ENCODE measurements at places on chromosomes 6 and 20.
A peak's percentile ranks its signal among the peaks of the same experiment; 100 is the strongest.

DNA sequence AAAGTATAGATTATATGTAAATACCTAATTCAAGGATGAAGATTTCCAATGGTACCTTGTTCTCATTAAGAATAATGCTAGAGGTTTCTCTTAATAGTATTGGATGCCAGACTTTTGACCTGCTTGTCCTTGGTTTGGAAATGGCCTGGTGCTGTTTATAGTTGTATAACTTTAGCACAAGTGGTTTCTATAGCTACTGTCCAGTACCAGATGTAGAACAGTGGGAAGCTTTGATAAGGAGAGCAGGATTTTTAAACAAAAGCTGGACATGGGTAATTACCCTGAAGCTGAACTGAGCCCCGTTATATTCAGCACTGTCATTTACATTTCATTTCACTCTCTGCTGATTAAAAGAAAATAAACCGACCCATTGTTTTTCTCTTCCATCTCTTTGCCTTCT is 43.7 kb downstream of the TRMT11 start:
- no peak for DNase-seq

GRCh38 chr20:34965051-34965450 is 9.4 kb downstream of the MYH7B start:
- no peak for DNase-seq

DNA sequence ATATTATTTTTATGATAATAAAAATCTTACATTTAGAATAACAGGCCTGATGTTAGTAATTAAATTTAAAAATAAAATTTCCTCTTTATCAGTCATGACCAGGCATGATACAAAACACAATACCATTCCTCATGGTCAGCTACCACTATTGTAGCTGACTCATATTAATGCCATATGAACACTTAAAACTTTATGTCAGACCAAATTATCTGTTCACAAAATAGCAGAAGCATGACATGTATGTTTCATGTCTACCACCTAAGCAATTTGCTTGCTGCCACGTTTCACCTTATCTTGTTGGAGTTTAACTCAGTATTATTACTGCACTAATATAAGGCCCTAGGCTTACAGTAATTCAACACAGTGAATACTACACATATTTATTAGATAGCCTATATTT is 65.7 kb downstream of the HTR1B start:
- DNase-seq, result no peak

DNA sequence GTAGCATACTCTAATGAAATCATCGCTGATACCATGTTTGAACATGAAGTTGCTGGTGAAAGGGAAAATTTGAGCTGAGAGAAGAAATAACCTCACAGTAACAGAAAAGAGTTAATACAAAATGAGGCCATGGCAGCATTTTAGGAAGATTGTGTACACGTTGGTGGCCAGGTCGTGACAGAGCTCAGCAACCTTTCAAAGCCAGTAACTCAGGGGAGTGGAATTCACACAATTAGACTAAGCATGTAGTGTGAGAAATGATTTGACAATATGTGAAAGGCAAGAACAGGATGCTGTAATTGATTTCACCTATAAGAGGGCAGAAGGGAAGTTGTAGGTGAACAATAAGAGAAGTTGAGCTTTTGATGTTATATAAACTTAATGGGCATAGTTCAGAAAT is 246.3 kb downstream of the OGFRL1 start:
- DNase-seq, result no peak

DNA sequence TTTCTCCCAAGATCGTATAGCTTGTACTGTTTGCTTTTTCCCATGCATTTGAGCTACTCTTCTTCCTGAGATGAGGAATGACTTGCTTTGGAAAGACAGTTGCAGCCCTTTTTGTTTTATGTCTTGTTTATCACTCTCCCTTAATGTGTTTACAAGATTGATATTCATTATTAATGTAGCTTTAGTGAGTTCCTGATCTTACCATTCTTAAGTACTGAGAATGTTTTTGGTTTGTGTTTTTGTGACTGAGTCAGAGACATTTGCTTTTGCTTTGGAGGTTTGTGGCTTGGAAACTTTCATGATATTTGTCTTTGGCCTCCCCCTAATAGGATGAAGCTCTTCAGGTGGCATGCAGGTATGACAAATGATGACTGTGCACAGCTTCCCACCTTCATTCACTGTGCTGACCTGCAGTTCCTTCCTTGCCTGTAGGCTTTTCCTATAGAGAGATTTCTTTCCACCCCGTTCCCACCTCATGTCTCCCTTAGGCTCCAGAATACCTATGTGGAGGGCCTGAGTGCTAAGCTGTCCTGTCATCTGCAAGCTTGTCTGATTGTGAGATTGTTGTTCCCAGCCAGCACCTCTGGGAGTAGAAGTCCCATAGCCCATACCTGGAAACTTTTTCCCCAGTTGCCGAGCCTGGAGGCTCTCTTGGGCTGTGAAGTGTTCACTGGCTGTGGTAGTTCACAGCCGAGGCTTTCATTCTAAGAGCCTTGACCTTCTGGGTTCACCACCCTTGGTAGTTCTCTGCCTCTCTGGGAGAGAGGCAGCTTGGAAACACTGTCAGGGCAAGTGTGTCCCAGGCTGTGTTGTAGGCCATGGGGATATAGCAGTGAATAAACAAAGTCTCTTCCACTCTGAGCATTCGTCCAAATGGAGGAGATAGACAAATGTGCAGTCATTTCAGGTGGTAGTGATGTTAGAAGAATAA is 27.1 kb downstream of the CDS2 start:
- DNase-seq, result no peak

DNA sequence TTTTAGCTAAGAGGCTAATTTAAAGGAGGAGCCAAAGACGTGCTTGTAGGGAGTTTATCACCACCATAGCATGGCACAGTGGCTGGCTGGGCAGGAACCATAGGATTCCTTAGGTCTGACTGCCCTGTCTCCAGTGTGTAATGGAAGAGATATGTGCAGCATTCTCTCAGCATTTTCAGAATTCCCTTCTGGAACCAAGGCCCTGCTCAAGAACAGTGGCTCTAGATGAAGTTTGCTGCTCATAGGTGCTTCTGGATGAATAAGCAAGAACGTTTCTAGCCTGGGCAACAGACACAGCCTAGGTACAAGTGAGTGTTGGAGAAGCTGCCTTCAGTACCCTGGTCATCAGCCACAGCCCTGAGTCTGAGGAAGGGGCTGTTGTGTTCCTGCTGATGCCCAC is 69.1 kb downstream of the LCA5 start:
- DNase-seq, result no peak

- no peak for DNase-seq
These were observed 183.9 kb downstream of the SYNDIG1 start for GRCh38 chr20:24653306-24653705.

- DNase-seq, result peak; percentile 24
These were observed 146.4 kb downstream of the AKAP7 start for GRCh38 chr6:131281471-131282270.

- no peak for DNase-seq
These were observed 129.9 kb downstream of the HFE start for GRCh38 chr6:26216886-26217713.

DNA sequence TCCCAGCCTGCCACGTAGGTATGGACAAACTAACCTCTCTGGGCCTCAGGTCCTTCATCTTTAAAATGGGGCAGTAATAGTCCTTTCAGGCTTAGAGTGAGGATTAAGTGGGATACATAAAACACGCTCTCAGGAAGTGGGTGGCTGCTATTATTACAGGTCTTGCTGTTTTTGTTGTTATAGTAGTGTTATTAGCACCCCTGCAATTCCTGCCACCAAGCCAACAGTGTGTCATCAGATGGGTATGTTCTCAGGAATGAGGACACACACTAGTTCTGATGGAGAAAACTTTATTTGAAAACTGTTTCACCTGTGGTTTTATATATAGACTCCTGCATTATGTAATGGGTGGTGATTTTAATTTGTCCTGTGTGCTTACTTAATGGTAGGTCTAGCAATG is 131.7 kb downstream of the LRRC1 start:
- DNase-seq, result no peak

GRCh38 chr6:31805939-31806469 is 762 bp downstream of the LSM2 start:
- no peak for DNase-seq

DNA sequence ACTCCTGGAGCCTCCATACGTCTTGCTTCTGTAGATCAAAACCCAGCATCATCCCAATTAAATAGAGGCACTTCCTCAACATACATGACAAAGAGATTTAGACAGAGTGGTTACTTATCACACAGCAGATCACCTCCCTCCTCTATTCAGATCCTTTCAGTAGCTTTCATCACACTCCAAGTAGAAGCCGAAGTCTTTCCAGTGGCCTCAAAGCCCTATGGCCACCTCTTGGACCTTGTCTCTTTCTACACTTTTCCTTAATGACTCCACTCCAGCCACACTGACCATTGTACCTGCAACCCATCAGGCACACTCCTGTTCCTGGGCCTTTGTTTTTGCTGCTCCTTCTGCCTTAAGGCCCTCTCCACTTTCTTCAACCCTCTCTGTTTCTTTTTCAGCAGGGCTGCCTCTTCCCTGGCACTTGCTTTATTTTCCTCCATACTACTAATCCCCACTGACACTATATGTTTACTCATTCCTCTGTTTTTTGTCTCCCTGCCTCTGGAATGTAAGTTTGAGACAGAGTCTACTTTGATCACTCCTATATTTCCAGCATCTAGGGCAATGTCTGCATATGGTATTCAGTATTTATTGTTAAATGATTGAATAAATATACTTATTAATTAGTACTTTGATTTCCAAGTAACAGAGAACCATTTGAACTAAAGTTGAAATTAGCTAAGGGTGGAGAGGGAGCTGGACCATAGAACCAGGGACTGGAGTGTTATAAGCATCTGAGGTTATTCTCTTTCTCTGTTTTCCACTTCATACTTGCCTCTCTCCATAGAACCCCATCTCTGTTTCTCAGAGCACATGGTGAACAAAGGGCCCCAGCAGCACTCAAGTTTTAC is 43.4 kb upstream of the TRAM2 start:
- DNase-seq, result no peak

- no peak for DNase-seq
These were observed 98.1 kb downstream of the HIVEP2 start for GRCh38 chr6:142846883-142847287.

- DNase-seq, result no peak
These were observed 2.0 kb downstream of the FOXQ1 start for GRCh38 chr6:1313767-1314503.

DNA sequence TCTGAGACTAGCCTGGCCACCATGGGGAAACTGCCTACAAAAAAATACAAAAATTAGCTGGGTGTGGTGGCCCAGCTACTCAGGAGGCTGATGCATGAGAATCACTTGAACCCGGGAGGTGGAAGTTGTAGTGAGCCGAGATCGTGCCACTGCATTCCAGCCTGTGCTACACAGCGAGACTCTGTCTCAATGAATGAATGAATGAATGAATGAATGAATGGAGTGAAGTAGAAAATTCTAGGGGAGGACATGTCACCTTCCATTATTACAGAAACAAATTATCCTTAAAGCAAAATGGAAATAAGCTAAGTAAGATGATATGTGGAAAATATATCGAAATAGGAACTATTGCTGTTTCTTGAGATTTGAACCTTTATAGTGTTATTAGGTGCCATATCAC is 2.9 kb upstream of the PNISR start:
- DNase-seq, result no peak

DNA sequence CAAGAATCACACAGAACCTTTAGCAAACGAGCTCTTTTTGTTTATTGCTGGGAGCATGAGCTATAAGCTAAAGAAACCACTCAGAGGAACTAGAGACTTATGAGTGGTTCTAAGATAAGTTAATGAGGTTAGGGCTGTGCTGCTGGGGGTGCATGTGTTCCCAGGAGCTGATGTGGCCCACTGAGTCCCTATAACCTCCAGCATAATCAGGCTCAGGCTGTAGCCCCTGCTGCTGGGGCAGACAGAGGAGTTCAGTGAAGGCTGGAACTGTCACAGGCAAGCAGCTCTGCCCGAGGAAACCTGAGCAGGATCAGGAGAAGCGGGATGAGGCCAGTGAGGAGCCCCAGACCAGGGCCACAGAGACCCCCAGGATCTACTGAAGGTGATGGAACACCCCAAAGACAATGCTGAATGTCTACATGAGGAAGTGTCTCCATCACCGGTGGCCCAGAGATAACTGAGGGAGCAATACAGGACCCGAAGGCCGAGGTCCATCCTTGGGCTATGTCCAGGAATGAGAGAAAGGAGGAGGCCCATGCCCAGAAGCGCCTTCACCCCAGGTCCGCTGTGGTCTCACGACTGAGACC is 17.3 kb downstream of the TUBB2B start:
- no peak for DNase-seq

DNA sequence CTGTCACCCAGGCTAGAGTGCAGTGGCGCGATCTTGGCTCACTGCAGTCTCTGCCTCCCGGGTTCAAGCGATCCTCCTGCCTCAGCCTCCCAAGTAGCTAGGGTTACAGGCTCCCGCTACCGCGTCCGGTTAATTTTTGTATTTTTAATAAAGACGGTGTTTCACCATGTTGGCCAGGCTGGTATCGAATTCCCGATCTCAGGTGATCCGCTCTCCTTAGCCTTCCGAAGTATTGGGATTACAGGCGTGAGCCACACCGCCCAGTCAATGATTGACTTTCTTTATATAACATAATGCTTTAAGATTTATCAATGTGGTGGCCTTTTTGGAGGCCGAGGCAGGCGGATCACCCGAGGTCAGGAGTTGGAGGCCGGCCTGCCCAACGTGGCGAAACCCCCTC is 7.8 kb upstream of the ABT1 start:
- no peak for DNase-seq

DNA sequence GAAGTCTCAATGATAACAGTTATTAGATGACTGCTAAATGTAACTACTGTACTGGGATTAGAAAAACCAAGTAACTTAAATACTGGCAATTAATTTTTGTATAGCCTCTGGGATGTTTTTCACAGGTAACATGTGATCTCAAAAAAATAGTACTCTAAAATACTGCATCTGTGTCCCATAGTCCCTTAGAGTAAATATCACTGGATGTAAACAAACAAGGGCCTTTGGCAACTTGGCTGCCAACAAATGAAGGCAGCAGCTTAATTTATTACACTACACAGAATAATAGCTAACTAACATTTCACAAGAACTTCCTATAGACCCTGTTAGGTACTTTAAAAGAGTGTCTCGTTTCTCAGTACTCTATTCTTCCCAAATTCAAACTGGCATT is 14.0 kb downstream of the ARHGAP18 start:
- DNase-seq, result no peak

GRCh38 chr6:69820438-69820837 is 23.6 kb upstream of the LMBRD1 start:
- DNase-seq, result no peak

DNA sequence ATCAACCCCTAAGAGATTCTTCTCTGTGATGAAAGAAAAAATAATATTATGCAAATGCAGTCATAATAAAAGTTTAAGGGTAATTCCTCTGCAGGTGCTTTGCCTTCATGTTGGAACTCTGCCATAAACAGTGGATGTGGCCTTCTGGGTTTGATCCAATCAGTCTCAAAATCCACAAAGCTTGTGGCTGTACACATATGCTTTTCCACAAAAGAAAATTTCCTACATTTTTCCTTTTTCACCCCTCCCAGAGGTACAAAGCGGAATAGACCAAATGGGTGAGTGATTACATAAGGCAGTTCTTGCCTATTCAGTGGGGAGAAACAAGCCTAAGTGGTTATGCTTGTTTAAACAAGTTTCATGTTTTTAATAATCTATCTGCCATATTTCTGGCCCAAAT is 16.7 kb downstream of the CALHM5 start:
- no peak for DNase-seq

Data from activated gamma-delta T cell treated with anti-CD3 and anti-CD28 coated beads, Interleukin-2, amount 50 U/mL, for 16 hours (primary cell).